ENCODE measurements at places on chromosomes 11 and 22.
A peak's percentile ranks its signal among the peaks of the same experiment; 100 is the strongest.

DNA sequence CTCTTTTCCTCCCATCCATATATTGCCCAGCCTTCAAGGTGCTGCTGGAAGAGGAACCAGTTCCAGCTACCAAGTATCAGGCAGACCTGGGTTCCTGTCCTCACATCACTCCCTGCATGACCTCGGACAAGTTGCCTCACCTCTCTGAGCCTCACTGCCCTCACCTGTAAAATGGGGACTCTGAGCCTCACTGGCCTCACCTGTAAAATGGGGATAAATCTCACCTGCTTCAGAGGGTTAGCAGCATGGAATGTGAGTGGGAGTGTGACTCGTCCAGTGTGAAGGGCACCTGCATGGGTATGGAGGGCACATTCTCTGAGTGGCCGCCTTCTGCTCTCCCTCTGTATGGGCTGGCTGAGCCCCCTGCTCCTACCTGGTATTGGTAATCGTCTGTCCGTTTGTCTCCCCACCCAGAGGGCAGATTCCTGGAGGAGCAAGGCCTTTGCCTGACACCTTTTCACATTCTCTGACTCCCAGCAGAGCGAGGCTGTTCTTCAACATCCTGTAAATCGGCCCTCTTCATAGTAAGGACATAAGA is 3.7 kb downstream of the GRIK4 start:
- DNase-seq = no peak

DNA sequence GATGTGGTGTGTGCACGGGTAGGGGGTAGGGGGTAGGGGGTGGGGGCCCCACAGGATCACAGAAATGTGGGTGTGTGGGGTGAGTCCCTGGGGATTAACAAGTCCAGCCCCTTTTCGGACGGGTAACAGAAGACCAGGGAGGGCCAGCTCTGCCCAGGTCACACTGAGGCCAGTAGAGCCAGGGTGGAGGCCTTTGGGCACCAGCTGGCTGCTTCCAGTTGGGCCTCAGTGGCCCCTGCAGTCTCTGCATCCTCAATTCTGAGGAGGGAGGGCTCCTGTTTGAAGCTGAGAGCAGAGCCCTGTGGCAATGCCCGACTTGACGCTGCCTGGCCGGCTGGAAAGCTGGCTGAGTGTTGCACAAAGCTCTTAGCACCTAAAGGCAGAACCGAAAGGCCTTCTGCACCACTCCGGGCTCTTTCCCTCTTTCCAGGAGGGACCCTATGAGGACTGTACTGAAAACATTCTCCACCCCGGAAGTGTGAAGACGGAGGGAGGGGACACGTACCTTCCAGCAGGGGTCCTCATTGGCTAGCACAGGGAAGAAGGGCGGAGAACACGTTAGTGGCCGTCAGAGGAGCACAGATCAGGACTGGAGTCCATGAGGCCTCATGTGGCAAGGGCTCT is 120.4 kb downstream of the PHF21B start:
- DNase-seq = no peak

- no peak for DNase-seq
Observed at GRCh38 chr11:68386331-68386978, 74.1 kb downstream of the LRP5 start.

GRCh38 chr11:8566613-8567210 is 27.3 kb downstream of the STK33 start:
- DNase-seq = no peak

GRCh38 chr11:61747967-61748285 is 4.5 kb upstream of the MYRF start:
- no peak for DNase-seq

GRCh38 chr11:96021901-96022650 is 98.2 kb upstream of the MTMR2 start:
- no peak for DNase-seq

DNA sequence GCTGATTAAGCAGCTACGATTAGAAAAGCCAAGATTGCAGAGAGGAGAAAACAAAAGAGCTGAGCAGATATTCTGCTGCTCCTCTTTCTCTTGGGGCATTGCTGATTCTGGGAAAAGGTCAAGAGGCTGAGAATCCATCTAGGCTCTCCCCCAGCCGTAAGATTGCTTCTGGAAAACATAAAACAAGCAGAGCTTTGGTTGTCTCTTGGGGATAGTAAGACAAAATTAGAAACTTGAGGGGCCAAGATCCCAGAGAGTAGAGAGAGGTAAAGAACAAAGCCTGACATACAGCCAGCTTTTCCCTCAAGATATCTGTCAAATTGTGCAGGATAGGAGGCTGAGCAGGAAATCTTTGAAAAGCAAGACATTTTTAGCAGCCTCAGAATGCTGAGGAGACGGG is 158.2 kb downstream of the TTC28 start:
- DNase-seq = no peak

DNA sequence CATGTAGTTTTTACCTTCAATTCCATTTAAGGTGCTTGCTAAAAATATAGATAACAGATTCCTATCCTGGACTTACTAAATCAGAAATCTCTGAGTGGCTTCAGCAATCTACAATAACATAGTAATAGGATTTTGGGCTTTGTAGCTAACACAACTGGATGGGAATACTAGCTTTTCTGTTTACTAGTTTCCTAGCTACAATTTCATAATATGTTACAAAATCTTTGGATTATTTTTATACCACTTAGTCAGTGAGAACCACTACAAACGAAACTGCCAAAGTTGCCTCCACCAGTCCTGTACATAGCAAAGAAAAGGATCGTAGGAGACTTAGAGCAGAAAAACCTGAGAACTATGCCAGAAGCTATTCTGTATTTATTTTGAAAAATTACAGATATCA is 87.7 kb upstream of the ANO3 start:
- no peak for DNase-seq

DNA sequence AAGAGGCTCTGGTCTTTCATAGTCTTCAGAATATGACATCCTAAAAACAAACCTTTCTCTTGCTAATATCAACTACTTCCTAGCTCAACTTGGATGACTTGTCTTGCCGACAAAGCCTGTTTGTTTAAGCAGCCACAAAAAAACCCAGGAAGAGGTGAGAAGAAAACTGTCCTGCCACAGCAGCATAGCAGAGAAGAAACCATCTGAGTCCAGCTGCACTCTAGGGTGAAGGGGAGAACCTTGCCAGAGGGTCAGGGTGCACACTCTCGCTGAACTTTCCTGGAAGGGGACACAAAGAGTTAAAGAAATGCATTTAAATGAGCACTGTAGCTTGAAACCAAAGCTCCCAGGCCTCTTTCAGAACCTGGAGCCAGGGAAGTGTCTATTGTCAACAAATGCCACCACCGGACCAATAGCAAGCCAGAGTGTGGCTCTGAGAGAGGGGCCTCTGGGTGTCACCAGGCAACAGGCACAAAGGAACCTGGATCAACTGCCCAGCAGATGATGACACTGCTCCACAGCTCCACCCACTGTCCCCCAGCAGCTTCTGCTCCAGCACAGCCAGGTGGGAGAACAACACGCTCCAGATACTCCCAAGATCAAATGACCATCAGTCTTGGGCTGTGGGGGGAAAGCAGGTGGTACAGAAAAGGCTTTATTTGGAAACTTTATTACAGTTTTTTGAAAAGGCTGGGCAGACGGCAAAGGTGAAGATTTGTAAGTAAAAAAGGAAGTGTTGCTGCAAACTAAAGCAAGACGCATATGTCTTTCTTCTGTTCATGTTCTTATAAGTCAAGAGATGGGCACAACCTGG is 105.7 kb downstream of the RASSF10 start:
- no peak for DNase-seq

- DNase-seq = no peak
Observed at GRCh38 chr11:61914471-61915171, 2.7 kb downstream of the RAB3IL1 start.

DNA sequence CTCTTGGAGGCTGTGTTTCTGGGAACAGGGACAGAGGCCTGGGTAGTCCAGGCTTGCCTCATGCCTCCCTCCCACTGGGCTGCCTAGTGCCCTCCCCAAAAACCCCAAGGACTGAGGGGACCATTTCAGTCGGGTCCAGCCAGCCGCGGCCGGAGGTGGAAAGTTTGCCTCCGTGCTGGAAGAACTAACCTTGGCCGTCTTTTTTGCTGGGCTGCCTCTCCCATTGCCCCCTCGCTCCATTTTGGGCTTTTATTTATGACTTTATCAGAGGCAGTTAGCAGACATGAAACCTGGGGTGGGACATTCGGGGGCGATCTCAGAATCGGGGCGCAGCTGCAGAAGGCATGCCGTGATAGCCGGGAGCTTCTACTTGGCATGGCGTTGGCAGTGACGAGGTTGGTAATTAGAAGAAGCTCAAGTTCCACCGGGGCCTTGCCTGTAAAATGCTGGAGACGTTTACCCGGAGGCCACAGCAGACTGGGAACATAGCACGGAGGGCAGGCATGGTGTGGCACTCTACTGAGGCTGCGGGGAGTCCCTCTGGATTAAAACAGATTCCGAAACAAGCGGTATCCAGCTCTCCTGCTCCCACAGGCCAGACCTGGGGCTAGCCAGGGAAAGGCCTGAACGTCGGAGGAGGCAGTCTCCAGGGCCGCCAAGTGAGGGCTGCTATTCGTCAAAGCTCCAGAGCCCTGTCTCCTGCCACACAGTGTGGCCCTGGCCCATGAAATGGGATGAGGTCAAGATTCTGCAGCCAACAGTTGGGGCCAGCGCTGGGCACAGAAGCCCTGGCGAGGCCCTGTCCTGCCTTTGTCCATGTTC is 76.4 kb upstream of the PPARA start:
- no peak for DNase-seq

DNA sequence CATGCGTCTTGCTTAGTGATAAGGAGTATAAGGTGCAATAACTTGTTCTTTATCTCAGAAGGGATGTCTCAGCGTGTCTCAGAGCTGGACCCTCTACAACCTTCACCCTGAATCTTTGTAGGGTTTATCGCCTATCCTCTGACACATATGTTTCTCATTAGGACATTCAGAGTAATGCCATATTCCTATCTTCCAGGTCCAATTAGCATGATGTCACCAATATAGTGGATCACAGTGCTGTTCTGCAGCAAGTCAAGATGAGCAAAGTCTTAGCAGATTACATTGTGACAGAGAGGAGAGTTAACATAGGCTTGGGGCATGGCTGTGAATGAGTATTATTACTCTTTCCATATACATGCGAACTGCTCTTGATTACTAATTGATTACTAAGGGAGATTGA is 110.3 kb upstream of the CLPB start:
- DNase-seq = no peak

DNA sequence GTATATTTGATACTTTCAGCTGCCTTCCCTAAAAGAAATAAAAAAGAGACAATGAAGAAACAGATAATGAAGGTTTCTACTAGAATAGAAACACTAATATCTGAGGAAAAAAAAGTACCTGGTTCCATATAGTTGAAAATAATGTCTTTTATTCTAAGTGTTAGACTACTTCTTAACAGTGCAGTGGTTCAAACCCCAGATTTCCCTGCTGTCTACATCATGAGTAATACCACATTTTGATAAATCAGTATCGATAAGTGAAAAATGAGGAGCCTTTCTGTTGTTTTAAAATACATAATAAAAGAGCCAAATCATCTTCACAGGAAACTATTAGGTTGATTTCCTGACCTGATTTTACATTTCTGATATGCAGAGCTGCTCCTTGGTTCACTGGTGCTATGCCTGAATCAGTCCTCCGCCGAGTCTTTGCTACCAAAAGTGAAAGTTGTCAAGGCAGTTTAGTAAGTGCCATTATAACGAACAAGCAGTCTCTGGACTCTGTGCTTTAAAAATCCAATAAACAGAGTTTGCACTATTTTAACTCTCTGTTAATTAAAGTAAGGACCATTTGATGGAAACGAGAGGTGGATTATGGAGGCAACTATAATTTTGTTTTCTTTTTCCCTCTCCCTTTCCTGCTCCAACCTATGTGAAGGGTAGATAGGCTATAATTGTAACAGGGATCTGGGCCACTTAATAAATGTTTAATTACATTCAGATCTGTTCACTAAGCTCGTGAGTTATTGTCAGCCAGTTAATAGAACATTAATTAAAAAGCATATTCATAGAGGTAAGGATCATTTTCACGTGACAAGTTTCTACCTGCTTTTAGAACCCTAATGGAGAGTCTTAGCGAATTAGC is 724.5 kb upstream of the RAG2 start:
- DNase-seq = no peak

- no peak for DNase-seq
Observed at GRCh38 chr11:27456140-27456794, 16.3 kb downstream of the LGR4 start.

DNA sequence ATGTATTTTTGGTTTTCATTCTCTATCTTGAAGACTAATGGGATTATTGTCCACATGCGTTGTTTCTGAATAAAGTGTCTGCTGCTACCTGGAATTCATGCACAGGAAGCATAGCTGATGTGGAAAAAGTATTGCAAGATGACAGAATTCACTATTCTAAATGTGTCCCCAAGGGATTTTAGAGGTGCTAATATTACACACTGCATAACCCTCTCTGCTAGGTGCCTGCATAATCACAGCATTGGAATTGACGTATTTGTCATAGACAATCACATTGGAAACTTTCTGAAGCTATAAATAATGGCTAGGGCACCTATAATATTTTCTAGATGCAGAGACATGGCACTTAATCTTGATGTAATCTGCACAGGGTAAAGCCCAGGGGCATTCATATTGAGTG is 496.1 kb downstream of the JRKL start:
- no peak for DNase-seq

DNA sequence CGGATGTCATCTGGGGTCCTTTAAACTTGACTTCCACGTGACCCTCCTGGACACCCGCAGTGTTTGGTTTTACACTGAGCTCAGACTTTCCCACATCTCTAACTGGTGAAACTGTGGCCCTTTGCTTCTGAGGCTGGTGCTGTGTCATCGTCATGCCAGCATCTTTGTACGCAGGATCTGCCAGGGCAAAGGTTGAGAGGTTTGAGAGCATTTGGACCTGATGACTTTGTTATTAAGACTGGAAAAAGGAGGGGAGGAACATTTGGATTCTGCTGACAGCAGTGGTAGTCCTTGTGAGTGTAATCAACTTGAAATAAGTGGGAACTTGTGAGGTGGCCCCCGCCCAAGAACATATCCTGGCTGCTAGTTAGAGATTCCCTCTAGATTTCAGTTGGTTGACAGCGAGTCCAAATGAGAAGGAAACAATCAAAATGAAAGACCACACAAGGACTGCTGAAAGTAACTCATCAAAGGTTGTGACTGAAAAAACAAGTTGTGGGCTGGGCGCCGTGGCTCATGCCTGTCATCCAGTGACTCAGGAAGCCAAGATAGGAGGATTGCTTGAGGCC is 102.5 kb downstream of the KIAA1671 start:
- DNase-seq = peak; percentile 24

DNA sequence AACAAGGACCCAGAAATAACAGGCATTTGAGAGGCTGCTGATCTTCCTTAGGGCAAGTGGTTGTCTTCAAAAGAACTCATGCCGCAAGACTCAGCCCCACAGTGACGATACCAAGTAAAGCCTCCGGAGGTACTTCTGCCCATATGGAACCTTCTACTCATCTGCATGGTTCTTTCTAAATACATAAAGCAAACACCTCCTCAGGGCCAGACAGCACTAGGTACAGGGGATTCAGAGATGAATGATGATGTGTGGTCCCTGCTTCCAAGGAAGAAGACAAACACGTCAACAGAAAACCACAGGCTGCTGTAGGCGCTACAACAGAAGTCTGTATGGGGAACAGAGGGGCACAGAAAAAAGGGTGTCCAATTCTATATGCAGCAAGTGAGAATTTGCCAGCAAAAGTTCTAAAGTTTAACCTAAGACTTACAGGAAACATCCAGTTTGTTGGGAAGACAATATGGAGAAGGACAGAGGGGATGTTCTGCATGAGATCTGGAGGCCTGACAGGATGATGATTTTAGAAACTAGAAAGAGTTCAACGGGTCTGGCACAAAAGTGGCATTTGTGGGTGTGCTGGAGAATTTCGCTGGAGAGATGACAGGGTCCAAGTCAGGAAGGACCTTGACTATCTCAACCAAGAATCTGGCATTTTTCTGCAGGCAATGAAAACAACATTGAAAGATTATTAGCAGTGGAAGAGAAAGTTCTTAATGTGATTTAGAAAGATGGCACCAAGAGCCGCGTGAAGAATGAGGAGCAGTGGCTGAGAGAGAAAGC is 23.7 kb downstream of the JAML start:
- DNase-seq = no peak

All from stimulated activated CD8-positive, alpha-beta memory T cell treated with anti-CD3 and anti-CD28 coated beads, Interleukin-12 subunit alpha, Interleukin-12 subunit beta, amount 100 ng/mL, for 4 hours (primary cell).